ENCODE measurements at places on chromosomes 2 and 18.
A peak's percentile ranks its signal among the peaks of the same experiment; 100 is the strongest.

DNA sequence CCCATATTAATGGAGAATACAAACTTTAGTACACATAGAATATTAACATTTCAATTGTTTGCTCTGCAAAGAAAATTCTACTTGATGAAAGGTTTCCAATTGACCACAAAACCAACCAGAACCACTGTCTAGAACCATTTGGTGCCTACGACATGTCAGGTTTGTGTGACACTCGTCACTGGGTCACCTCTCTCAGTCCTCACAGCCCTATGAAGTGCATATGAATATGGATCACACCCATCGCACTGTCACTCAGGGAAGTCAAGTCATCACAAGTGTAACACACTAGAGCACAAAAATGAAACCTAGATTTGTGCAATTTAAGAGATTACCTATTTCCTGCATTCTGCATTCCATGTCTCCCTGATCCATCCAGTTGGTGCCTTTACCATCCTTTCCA lies 43.7 kb downstream of the PTPN2 start:
- no peak for DNase-seq

DNA sequence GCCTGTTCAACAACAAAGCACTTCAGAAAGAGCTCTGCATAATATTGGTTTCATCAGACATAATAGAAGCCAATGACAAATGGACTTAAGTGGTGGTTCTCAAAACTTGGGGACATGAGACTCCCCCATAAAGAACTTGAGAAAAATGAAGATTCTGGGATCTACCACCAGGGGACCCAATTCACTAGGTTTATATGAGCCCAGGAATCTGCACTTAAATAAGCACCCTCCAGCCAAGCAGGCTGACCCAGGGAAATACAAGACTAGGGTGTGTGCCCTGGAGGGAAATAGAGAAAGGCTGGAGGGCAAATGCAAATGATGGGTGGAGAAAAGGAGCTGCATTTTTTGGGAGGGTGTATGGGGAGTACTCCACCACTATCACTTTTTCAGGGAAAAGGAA lies 52.5 kb downstream of the SATB2 start:
- DNase-seq: no peak

DNA sequence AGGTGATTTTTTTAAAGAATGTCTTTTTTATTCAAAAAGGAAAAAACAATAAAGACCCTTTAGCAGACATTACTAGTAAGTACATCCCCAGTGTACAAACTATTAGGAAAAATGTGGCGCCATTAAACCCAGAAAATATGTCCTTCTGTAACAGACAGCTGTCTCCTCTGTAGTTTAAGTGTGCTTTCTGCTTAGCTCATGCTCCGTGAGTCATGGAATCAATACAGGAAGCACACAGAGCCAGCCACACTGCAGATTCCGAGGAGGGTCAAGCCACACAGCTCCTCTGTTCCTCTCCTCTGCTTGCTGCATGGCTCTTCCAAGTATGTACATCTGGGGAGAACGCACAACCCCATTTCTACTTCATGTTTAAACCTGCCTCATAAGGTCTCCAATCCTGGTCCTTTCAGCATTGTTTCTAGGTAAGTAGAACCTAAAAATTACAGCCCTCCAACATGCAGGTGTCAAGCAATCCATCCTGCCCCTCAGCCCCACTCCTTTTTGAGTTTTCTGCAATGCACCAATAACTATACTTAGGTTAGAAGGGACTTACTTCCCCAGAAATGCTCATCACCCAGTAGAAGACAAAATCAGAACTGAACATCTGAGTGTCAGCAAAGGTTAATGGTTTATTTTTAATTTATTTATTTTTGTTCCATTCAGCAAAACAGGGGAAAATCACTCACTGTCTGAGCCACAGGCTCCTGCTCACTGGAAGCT lies 37.5 kb downstream of the ACVR1 start:
- no peak for DNase-seq

DNA sequence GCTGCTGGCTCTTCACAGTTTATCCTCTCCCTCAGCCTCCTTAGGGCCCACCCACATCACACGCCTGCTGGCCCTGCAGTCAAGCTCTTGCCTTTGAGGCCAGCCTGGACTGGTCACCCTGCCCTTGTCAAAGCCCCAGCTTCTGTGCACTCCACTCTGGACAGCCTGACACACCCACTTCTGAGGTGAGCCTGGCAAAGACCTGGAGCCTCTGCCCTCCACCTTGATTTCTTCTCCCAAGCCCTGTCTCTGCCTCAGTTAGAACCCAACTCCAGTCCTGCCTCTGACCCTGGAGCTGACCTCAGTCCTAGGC lies 37.0 kb upstream of the TAF1B start:
- peak; percentile 33 for DNase-seq

DNA sequence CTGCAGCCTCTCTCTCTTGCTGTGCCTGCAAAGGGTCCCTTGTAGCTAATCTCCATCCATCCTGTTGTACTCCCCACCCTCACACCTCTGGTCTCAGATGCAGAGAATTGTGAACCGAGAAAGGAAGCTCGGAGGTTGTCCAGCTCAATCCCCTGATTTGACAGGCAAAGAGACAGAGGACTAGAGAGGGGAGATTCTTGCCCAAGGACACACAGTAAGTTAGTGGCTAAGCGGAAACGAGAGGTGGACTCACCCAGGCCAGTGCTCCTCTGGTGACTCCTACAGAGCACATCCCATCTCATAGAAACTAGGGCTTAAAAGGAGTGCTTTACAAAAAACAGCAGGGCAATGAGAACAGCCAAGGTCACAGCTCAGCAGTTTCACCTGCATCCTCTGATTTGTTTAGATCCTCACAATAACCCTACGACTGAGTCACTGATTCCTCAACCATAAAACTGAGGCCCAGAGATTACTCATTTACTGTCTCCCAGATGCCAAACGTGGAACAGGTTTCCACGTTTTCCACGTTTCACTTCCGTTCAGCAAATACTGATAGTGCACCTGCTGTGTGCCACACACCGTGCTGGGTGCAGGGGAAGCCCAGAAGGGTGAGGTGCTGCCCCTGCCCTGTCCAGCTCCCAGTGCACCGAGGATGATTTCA lies 22.1 kb downstream of the EHD3 start:
- DNase-seq: no peak

DNA sequence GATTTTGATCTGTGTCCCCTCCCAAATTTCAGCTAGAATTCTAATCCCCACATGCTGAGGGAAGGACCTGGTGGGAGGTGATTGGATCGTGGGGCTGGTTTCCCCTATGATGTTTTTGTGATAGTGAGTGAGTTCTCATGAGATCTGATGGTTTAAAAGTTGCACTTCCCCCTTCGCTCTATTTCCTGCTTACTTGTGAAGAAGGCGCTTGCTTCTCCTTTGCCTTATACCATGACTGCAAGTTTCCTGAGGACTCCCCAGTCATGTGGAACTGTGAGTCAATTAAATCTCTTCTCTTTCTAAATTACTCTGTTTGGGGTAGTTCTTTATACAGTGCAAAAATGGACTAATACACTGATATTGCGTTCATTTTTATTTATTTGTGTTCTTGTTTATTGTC lies 636.8 kb upstream of the LINC00305 start:
- no peak for DNase-seq

GRCh38 chr2:236168110-236169080 lies at the start of gene GBX2:
GBX2 (minus strand) TSS chr2:236168386; CDS start chr2:236167971, 415 bp downstream.
- peak; percentile 6 for DNase-seq

DNA sequence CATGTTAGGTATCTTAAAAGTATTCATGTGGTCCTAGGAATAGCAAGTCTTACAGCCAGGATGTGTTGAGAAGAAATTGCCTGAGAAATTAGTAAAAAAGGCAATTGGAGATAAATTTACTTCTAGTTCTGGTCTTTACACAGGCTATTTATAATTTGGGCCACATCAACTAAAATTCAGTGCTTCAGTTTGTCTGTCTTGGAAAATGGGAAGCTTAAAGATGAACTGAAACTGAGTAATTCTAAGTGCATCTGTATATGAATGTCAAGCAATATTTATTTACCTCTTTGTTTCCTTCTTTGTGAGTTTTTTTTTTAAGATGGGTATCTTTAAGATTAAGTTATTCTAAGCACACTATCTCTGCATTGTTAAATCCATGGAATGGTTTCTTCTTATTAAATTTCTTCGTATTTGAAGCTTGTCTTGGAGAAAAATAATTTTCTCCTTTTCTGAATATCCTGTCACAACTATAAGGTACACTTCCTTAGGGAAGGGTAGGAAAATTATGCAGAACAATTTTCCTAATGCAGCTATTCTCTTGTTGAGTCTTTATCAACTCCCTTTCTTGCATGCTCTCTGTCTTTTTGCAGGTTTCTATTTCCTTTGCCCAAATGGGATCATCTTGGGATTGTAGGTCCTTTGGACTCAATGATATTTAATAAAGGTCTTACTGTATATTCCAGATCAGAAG lies 39.7 kb upstream of the MMADHC start:
- DNase-seq: no peak

DNA sequence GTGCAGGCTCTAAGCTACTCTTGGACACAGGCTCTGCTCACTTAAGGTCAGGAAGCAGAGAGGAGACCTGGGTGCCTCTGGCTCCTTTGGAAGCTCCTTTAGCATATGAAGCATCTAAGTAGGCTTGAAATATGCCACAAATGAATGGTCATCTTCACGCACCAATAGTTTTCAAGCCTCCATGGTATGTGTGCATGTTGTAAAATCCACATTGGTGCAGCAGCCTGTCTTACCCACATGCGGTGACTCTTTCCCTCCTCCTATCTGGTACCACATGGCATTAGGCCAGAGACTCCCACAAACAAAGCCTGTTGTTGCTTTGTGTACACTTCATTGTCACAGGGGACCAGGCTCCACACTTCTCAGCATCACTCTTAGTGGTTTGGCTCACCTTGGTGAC lies 442.2 kb upstream of the RAB12 start:
- no peak for DNase-seq

- no peak for DNase-seq
Observed at GRCh38 chr2:119431155-119431975, at the start of gene TMEM37. TMEM37 (plus strand) TSS chr2:119431854; CDS start chr2:119431904, 50 bp downstream.

- DNase-seq: no peak
Observed at GRCh38 chr18:71115261-71115660, 826.4 kb downstream of the SOCS6 start.

DNA sequence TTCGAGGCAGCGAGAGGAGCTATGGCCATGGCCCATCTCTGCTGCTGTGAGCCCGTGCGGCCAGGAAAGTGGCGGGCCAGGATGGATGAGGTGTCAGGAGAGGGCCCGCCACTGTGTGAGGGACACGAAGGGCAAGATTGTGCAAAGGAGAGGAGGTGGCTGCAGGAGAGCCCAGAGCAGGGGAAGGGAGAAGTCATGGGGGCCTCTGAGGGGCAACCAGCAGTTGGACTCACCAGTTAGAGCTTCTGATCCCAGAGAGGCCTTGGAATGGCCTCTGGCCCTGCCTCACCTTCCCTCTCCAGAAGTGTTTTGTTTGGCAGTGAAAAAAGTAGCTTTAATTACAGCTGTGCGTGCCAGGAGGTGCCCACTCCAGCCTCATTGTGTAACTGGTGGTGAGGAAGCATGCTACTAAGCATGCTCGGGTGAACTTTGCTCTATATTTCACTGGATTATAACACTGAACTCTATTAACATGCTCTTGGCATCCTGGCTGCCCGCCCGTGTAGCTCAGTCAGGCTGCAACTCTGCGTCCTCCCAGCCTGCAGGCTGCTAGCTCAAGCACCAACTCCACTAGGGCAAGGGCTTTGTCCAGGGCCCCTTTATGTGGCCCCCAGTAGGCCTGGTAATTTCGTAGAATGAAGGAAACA lies 34.2 kb downstream of the IMPA2 start:
- no peak for DNase-seq

GRCh38 chr2:121095257-121096080 lies 189.5 kb downstream of the TFCP2L1 start:
- peak; percentile 92 for DNase-seq

DNA sequence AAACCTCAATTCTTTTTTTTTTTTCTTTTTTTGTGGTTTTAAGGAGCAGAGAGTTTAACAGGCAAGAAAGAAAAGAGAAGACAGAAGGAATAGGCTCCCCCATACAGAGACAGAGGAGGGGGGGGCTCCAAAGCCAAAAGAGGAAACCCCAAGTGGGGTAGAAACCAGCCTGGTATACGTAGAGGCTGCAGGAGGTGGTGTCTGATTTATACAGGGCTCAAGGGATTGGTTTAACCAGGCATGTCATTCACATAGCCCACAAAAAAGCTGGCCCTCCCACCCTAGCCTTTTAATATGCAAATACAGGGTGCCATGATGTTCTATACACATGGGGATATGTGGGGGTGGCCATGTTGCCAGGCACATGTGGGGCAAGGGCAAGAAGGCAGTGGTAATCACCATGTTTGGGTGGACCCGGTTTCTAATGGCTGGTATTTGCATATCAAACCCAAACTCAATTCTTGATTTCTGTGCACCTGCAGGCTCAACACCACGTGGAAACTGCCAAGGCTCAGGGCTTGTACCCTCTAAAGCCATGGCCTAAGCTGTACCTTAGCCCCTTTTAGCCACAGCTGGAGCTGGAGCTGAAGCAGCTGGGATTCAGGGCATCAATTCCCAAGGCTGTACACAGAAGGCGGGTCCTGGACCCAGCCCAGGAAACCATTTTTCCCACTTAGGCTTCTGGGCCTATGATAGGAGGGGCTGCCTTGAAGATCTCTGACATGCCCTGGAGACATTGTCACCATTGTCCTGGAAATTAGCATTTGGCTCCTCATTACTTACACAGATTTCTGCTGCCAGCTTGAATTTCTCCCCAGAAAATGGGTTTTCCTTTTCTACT lies 170.3 kb downstream of the MAIP1 start:
- DNase-seq: no peak

DNA sequence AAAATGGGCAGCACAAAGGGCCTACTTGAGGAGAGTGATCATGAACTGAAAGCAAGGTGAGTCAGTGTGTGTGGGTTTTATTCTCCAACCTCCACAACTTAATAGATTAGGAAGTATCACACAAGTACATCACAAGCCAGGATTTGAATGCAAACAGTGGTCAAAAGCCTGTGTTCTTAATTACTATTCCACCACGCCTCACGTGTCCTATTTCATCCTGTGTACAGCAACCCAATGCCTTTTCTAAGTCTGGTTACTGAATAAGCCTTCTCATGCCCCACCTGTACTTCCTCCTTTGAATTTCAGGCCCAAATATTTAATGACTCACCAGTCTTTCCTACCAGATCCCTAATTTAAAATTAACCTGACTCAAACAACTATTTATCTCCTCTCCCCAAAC lies 755.7 kb upstream of the SLC8A1 start:
- DNase-seq: no peak

- no peak for DNase-seq
Observed at GRCh38 chr2:136801661-136802060, 36.3 kb downstream of the THSD7B start.

DNA sequence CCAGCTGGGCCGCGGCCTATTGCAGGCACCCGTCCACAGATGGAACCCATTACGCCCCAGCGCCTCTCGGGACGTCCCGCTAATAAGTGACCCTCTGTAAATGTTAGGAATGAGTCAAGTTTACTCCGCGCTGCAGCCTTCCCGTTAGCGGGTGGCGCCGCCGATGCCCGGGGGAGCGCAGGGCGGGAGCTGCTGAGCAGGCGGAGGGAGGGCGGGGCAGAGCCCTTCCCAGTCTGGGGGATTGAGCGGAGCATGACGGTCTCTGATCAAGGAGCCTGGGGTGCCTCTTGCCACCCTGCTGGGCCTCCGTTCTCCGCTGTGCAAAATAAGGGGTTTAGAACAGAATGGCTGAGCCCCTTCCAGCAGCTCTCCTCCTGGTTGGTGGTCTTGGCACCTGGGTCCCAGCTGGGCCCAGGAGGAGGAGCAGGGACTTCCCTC lies 10.5 kb downstream of the CROCC2 start:
- peak; percentile 19 for DNase-seq
